Stimulated activated naive CD8-positive, alpha-beta T cell treated with anti-CD3 and anti-CD28 coated beads, Interleukin-15, Interleukin-2, amounts not matched to agents 100 U/mL and 50 U/mL, for 24 hours (primary cell): ENCODE measurements at places on chromosomes 5 and 9.

- DNase-seq = no peak
These were observed at the start of gene ANXA1 for GRCh38 chr9:73151653-73152542. Gene ANXA1, plus strand, starts transcription at chr9:73151865. Its CDS starts 6,671 bp downstream, at chr9:73158536.

DNA sequence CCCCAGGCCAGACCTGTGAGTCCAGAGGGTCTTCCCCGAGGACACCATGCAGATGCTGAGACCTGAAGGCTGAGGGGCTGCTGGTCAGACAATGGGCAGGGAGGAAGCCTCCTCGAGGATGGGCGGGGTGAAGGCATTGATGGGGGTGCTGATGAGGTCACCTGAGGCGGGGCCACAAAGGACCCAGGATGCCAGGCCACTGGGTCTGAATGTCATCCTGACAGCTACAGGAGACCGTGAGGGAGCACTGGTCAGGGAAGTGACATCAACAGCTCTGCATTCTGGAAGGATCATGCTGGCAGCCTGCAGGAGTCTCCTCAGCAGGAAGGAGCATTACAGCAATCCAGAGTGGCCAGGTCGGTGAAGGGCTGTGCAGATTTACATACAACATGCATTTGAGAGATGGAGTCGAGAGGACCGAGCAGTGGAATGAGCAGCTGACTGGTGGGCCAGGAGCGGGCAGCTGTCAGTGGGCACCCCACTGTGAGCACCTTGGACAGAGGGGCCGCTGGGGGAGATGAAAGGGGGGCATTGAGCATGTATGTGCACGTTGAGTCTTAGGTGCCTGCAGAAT, 77.7 kb upstream of the ADAMTS2 start:
- no peak for DNase-seq

DNA sequence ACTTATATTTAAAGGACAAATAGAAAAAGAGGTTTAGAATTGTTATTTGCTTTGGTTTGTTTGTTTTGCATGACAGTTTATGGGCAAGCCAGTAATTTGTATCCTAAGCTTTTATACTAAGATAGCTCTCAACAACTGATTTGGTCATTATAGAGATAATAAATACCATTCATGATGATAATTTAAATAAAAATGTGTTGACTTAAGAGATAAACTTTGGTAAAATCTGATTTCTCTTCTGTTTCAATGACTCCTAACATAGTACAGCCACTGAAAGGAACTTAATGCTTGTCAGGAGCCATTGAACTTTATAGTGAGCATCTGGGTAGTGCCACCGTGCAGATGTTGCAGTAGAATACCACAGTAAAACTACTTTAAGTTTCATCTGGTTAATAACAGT, 160.7 kb upstream of the ACOT12 start:
- DNase-seq = no peak

- peak; percentile 49 for DNase-seq
These were observed 9.7 kb downstream of the PTGER4 start for GRCh38 chr5:40689438-40689837.

DNA sequence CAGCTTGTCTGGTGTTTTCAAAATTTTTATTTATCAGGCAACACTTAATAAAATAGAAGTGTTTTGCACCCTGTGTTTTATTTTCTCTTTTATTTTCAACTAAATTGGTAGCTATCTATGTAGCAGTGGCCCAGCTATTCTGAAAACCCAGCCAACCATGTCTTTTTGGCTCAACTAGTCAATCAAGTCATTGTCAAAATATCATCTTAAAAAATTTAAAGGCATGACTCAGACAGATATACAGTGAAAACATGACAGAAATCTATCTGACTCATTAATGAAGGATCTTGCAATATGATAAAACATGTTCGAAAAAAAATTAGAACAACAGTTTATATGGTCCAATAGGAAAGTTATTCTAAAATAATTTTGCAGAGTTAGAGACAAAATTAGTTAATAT, 75.1 kb downstream of the HSD17B4 start:
- no peak for DNase-seq

DNA sequence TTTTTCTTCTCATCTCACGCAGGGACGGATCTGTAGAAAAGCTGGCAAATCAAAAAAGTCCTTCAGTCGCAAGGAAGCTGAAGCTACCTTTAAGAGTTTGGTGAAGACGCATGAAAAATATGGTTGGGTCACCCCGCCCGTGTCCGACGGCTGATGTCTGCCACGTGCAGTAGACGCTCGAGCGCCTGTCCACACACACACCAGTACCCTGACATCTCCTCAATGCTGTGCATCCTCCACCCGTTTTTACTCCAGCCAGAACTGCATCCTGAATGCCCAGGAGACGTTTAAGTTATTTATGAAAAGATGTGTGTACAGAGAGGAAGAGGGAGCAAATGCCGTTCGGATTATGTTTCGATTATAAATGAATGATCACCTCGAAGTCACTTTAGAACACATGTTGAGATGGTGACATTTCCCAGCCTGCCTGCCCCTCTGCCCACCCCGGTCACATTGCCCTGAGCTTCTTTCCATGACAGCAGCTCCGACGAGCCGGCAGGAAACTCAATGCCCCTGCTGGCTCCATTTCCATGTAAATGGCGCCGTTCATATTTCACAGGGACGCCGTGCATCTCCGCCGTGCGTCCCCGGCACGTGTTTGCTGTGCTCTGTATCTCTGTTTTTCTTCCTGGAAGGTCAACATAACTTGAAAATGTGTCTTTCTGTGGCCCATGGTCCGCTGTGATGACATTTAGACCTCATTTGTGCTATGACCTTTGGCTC, 42.7 kb downstream of the UBE2QL1 start:
- DNase-seq = no peak

- DNase-seq = no peak
These were observed 65.5 kb downstream of the INSYN2B start for GRCh38 chr5:169914766-169915165.

DNA sequence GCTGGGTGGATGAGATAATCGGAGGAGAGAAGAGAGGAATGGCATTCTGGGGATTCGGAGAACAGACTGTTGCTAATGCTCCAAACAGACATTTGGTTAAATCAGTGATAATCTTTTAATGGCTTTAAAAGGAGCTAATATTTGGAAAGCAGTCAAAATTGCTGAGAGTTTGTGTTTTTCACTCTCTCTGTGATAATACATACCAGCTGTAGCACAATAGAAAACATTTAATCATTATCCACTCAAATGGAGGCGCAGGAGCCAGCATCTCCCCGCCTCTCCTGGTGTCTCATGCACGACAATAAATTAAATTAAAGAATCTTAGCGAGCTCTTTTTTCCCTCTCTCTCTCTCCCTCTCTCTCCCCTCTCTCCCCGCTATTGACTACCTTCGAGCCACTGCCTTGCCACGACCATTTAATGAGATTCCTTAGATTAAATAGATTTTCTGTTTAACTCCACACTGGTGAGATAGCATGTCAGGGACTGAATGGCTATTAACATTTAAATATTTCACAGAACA, 268.6 kb upstream of the MVB12B start:
- DNase-seq = no peak

GRCh38 chr5:157100140-157100679, 8.6 kb downstream of the HAVCR2 start:
- DNase-seq = peak; percentile 55

- DNase-seq = no peak
These were observed 27.3 kb downstream of the CLTA start for GRCh38 chr9:36218011-36218410.

GRCh38 chr9:86337469-86338108, 16.6 kb downstream of the TUT7 start:
- no peak for DNase-seq

GRCh38 chr9:36924071-36924470, 110.0 kb downstream of the PAX5 start:
- DNase-seq = peak; percentile 23

GRCh38 chr9:26229324-26230054, 551.2 kb upstream of the TUSC1 start:
- DNase-seq = no peak

- no peak for DNase-seq
These were observed 91.0 kb downstream of the SNX18 start for GRCh38 chr5:54608423-54609085.

- no peak for DNase-seq
These were observed 86.5 kb downstream of the LMNB1 start for GRCh38 chr5:126863402-126863801.

DNA sequence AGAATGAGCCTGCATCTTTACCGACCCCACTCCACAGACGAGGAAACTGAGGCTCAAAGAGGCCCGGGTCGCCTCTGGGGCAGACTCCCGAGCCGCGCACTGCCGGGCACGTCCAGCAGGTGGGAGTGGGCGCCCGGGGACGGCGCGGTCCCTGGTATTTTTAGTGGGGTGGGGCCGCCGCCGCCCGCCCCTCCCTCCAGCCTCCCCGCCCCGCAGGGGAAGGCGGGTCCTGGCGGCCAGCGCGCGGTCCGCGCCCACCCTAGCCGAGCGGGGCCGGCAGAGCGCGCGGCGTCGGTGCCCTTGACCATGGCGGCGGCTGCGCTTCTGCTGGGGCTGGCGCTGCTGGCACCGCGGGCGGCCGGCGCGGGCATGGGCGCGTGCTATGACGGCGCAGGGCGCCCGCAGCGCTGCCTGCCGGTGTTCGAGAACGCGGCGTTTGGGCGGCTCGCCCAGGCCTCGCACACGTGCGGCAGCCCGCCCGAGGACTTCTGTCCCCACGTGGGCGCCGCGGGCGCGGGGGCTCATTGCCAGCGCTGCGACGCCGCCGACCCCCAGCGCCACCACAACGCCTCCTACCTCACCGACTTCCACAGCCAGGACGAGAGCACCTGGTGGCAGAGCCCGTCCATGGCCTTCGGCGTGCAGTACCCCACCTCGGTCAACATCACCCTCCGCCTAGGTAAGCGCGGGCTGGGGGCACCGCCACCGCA, at the start of gene LAMC3:
TSS of gene LAMC3 (plus strand) at position 266 of the 710 bp plus-strand sequence. CDS start at position 307, 41 bp downstream.
- peak; percentile 9 for DNase-seq

GRCh38 chr5:8254674-8255073, 385.7 kb downstream of the MTRR start:
- DNase-seq = no peak

DNA sequence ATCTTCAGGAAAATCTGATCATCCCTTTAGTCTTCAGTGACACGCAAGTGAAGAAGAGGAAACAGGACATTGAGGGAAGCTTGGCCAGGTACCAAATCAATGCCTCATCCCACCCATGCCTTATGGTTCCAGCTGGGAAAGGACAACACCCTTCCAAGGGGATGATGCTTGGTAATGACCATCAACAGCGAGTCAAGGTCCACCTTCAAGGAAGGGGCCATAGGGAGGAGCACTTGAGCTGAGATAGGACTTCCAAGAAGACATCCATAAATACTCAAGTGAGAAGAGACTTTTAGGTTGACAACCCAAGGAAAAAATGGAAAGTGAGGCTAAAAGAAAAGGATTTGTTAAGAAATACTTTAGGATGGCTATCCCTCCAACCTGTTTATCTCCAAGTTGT, 27.1 kb upstream of the GAS1 start:
- no peak for DNase-seq

DNA sequence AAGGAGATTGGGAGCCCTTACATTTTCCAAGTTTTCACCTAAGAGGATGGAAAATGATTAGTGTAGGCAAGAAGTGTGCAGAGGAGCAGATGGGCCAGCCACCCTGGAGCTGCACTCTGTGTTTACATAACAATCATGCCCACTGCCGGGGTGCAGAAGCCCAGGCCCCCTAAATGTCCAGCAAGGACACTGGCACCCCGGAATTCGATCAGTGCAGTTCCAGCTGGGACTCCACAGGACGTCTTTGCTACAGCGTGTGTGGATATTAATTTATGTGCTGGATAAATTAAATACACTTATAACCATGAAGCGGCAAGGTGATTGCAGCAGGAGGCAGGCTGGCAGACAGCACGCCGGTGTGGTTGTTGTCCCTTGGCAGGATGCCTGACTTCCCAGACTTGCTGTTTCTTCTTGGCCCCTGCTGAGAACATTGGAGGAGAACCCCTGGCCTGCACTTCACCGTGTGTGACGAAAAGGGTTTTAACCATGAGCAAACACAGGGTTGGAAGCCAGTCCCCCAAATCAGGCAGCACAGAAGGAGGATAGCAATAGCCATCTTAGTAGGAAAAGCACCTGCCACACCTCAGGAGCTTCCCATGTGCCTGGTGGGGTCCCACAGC, 73.7 kb downstream of the GADD45G start:
- DNase-seq = no peak

DNA sequence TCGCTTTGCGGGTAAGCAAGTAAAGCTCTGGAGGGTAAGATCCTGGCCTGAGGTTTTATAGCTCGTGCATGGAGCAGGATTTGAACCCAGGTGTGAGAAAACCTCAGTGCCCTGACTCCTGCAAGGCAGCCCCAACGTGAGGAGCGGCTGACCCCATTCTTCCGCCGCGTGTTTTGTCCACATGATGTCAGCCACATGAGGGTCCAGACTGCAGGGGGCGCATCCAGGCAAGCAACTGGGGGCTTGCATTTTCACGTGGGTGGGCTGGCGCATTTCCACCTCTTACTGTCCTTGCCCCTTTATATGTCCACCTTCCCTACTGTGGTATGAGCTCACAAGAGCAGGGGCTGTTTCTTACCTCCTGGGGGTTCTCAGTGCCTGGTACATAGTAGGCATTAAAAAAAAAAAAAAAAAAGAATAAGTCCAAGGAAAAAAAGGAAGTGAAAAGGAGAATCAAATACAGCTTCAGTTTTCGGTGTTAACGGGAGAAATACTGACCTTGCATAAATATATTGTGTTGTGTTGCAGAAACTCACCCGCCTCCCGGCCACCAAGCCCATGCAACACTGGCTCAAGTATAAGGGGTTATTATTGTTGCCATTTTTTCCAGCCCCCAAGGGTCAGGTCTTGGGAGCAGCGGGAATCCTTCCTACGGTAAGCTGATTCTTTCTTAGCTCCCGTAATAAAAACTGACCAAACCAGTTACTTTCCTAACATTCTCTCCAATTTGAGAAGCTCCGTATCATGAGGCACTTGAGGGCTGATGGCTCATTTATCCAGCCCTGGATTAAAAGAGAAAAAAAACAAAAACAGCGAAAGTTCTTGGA, 15.0 kb downstream of the TLX3 start:
- no peak for DNase-seq

- DNase-seq = no peak
These were observed 433.4 kb upstream of the BRINP1 start for GRCh38 chr9:119802621-119803020.

- DNase-seq = peak; percentile 6
These were observed at the start of gene FBXL7 for GRCh38 chr5:15499528-15500324. Gene FBXL7, plus strand, starts transcription at chr5:15500180.

DNA sequence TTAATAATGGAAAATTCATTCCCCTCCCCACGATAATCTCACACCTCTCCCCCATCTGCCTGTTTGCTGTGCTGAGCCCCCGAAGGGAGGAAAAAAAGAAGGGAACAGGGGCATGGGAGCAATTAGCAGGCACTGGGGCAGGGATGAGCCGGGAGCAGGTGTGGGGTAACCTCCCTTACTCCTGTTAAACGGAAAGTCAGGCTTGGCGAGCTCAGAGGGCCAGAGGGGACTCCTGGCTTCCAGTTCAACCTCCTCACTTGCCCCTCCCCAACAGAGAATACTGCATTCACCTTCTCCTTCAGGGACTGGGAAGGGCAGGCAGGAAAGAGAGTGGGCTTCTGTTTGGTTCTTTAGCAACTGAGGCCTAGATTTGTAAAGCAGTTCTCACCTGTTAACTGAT, 1.6 kb downstream of the AFAP1L1 start:
- DNase-seq = no peak

- DNase-seq = no peak
These were observed 9.2 kb downstream of the SNX18 start for GRCh38 chr5:54526604-54527288.
